CD4-positive, CD25-positive, alpha-beta regulatory T cell (primary cell): ENCODE measurements at places on chromosomes 2 and 18.

GRCh38 chr2:181005809-181006208, 25.4 kb downstream of the UBE2E3 start:
- no peak for DNase-seq
- H3K27me3 ChIP-seq = no peaks in the 10 kb centered on the region
- H3K36me3 ChIP-seq = no peaks in the 10 kb centered on the region
- H3K4me3 ChIP-seq = no peak overlapping the region
- H3K27ac ChIP-seq = no peak overlapping the region

- H3K4me3 ChIP-seq = no peak overlapping the region
- DNase-seq = no peak
- H3K4me1 ChIP-seq = no peaks in the 10 kb centered on the region
- H3K27ac ChIP-seq = no peak overlapping the region
These were observed 10.6 kb upstream of the MALL start for GRCh38 chr2:110126086-110126773.

DNA sequence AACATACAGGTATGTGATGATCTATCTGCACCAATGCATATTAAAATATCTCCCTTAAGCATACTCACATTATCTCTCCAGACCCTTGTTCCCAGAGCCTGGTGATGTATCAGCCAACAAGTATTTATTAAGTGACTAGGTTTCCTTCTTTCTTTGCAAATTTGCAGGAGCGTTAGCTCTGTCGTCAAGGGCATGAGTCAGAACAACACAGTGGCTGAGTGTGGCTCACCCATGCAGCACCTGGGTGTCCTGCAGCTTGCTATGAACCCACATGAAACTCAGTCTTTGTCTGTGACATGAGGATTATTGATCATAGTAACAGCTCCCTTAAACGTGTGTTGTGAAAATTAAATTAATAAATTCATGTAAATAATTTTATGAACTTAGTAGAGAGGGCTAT, 96.6 kb downstream of the PIEZO2 start:
- H3K27ac ChIP-seq = no peak overlapping the region
- no peaks in the 10 kb centered on the region for H3K4me1 ChIP-seq
- no peaks in the 10 kb centered on the region for H3K27me3 ChIP-seq
- no peaks in the 10 kb centered on the region for H3K36me3 ChIP-seq

DNA sequence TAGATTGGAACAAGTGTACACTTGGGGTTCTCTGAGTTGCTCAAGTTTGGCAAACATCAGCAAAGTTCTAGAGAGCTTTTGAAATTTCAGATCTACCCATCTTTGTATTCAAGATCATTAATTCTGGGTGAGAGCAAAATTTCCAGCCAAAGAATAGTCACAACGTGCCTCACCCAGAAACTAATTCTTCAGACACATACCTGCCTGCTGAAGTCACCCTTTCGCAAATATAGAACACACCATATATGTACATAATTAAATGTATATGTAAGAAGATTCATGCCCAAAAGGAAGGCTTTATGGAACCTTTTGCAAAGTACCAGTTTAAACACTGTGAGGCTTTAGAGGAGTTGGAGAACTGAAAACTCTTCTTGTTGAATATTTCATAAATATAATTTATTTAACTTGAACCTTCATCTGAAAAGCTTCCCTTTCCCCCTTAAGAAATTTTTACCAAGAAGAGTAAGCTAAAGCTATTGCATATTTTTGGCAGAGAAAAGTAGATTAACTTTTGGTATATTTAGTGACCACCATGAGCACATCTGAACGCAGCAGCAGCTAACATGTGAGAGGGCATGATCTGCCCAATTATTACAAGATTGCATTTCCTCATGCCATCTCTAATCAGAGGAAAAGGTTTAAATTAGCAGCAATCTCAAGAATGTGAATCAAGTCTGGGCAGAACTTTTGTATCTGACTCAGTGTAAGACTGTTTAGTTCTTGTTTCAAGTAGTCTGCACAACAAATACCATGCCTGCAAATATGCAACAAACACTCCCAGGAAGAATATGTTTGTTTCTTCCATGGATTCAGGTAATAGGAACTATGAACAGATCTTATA, 8.2 kb downstream of the RND3 start:
- no peak for DNase-seq
- no peak overlapping the region for H3K4me3 ChIP-seq
- H3K27ac ChIP-seq = no peak overlapping the region
- no peaks in the 10 kb centered on the region for H3K27me3 ChIP-seq

GRCh38 chr18:76410660-76411417, 84.2 kb downstream of the ZNF516 start:
- H3K36me3 ChIP-seq = no peaks in the 10 kb centered on the region
- DNase-seq = no peak
- H3K4me3 ChIP-seq = no peak overlapping the region

DNA sequence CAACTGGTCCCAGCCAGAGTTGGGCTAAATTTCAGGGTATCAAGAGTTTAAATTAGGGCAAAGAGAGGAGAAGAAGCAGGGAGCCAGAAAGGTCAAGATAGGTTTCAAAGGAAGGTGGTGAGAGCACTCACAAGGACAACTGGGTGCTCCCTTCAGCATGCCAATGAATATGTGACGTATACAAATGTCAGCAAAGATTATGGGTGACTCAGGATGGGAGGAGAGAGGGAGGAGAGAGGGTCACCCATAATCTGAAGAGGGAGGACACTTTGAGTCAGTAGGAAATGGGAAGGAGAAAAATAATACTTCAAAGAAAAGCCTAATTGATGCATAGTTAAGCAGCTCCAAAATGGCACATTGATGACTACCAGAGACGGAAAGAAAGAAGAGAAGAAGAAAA, 53.1 kb upstream of the ABCA12 start:
- no peaks in the 10 kb centered on the region for H3K27me3 ChIP-seq
- no peak for DNase-seq
- H3K36me3 ChIP-seq = no peaks in the 10 kb centered on the region
- H3K4me3 ChIP-seq = no peak overlapping the region

GRCh38 chr2:51424418-51424817, 392.5 kb upstream of the NRXN1 start:
- H3K4me1 ChIP-seq = no peaks in the 10 kb centered on the region
- H3K27me3 ChIP-seq = no peaks in the 10 kb centered on the region
- no peaks in the 10 kb centered on the region for H3K36me3 ChIP-seq
- H3K4me3 ChIP-seq = no peak overlapping the region
- no peak overlapping the region for H3K27ac ChIP-seq
- no peak for DNase-seq

- H3K4me1 ChIP-seq = peaks cover 1% of the 10 kb centered on the region
- no peak overlapping the region for H3K4me3 ChIP-seq
- DNase-seq = no peak
- no peaks in the 10 kb centered on the region for H3K36me3 ChIP-seq
- no peak overlapping the region for H3K27ac ChIP-seq
These were observed 7.2 kb upstream of the PUM2 start for GRCh38 chr2:20357638-20358389.

- peak overlapping the region; percentile 78 for H3K4me3 ChIP-seq
- H3K36me3 ChIP-seq = no peaks in the 10 kb centered on the region
- no peaks in the 10 kb centered on the region for H3K27me3 ChIP-seq
- DNase-seq = no peak
These were observed 17.2 kb downstream of the PCBP1 start for GRCh38 chr2:70104231-70105111.

- H3K27me3 ChIP-seq = no peaks in the 10 kb centered on the region
- H3K27ac ChIP-seq = no peak overlapping the region
- no peaks in the 10 kb centered on the region for H3K36me3 ChIP-seq
These were observed 102.2 kb upstream of the XPO1 start for GRCh38 chr2:61640406-61640805.

DNA sequence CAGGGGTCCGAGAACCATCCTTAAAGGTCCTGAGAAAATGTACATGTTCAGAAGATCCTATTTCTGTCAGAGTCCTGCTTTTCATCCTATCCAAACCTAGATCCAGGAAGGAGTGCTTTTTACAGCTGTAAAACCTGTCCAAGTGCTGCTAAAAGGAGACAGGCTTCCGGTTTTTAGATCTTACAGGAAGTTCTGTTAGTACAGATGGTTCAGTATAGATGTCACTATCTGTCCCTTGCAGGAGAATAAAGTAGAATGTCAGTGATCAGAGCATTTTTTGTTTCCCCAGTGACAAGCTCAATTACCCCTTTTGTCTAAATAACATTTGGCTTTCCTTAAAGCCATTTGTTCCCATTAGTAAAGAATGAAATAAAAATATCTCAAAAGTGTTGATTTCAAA, 98.3 kb downstream of the NRP2 start:
- H3K27ac ChIP-seq = no peak overlapping the region
- no peak for DNase-seq
- peaks cover 6% of the 10 kb centered on the region for H3K27me3 ChIP-seq
- H3K36me3 ChIP-seq = no peaks in the 10 kb centered on the region

DNA sequence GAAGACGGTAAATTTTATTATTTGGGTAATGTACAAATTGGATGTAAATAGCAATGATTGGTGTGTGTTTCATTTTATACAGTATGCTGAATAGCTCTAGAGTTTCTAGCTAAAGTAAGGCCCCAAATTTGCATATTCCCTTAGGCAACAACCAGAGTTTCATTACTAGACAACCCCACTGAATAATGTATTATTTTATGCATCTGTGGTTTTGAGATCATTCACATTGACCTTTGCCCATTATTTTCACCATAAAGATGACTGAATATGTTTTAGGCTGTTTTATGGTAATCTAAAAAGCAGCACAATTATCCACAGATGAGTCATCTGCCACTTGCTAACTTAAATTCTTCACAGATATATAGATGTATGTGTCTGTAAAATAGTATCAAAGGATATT, 44.5 kb upstream of the C2orf74 start:
- H3K27me3 ChIP-seq = no peaks in the 10 kb centered on the region
- DNase-seq = peak; percentile 16
- H3K36me3 ChIP-seq = peaks cover 4% of the 10 kb centered on the region
- H3K27ac ChIP-seq = no peak overlapping the region

GRCh38 chr2:190807886-190808285, 72.7 kb upstream of the GLS start:
- no peaks in the 10 kb centered on the region for H3K27me3 ChIP-seq
- no peak overlapping the region for H3K27ac ChIP-seq
- no peak for DNase-seq
- no peaks in the 10 kb centered on the region for H3K4me1 ChIP-seq
- no peaks in the 10 kb centered on the region for H3K36me3 ChIP-seq

- DNase-seq = no peak
- H3K4me1 ChIP-seq = no peaks in the 10 kb centered on the region
- peaks cover 52% of the 10 kb centered on the region for H3K36me3 ChIP-seq
- no peak overlapping the region for H3K4me3 ChIP-seq
These were observed 78.8 kb upstream of the TTN start for GRCh38 chr2:178886006-178886405.

GRCh38 chr2:67050622-67051021, 346.5 kb upstream of the ETAA1 start:
- no peak overlapping the region for H3K27ac ChIP-seq
- no peak for DNase-seq
- no peaks in the 10 kb centered on the region for H3K36me3 ChIP-seq
- no peaks in the 10 kb centered on the region for H3K4me1 ChIP-seq
- no peak overlapping the region for H3K4me3 ChIP-seq

GRCh38 chr18:76368976-76369375, 126.1 kb downstream of the ZNF516 start:
- H3K4me3 ChIP-seq = no peak overlapping the region
- no peak overlapping the region for H3K27ac ChIP-seq
- no peaks in the 10 kb centered on the region for H3K27me3 ChIP-seq
- H3K4me1 ChIP-seq = peaks cover 2% of the 10 kb centered on the region

GRCh38 chr2:160434254-160434948, 59.2 kb downstream of the RBMS1 start:
- DNase-seq = no peak
- H3K4me3 ChIP-seq = no peak overlapping the region
- no peaks in the 10 kb centered on the region for H3K4me1 ChIP-seq
- no peak overlapping the region for H3K27ac ChIP-seq
- peaks cover 5% of the 10 kb centered on the region for H3K27me3 ChIP-seq

DNA sequence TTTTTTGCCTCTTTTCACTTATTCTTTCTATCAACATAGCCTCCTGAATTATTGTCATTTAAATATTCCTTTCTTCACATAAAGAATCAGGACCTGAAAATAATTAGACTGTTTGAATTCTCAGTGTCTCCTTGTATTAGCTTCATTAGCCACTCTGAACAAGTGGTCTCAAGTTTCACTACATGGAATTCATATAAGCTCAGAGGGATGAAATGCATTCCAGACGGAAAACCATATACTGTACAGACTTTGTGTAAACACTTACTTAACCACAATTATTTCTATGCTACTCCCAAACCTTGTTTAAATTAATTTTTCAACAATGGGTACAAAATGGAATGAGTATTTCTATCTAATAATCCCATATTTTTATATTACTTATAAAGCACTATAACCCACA, 53.4 kb downstream of the CHN1 start:
- no peak overlapping the region for H3K4me3 ChIP-seq
- peaks cover 5% of the 10 kb centered on the region for H3K27me3 ChIP-seq
- no peak for DNase-seq
- no peaks in the 10 kb centered on the region for H3K4me1 ChIP-seq

GRCh38 chr2:139217641-139218040, 437.5 kb upstream of the NXPH2 start:
- no peaks in the 10 kb centered on the region for H3K4me1 ChIP-seq
- H3K4me3 ChIP-seq = no peak overlapping the region

- H3K4me1 ChIP-seq = peaks cover 22% of the 10 kb centered on the region
- no peaks in the 10 kb centered on the region for H3K36me3 ChIP-seq
- no peak overlapping the region for H3K27ac ChIP-seq
- no peak for DNase-seq
- H3K4me3 ChIP-seq = no peak overlapping the region
These were observed 93.7 kb downstream of the RBMS1 start for GRCh38 chr2:160399880-160400279.

GRCh38 chr2:16361261-16361995, 304.2 kb downstream of the CYRIA start:
- no peak for DNase-seq
- no peaks in the 10 kb centered on the region for H3K36me3 ChIP-seq
- H3K27ac ChIP-seq = no peak overlapping the region
- H3K4me3 ChIP-seq = no peak overlapping the region

- H3K27me3 ChIP-seq = peaks cover 2% of the 10 kb centered on the region
- no peak overlapping the region for H3K27ac ChIP-seq
- no peaks in the 10 kb centered on the region for H3K4me1 ChIP-seq
- H3K4me3 ChIP-seq = no peak overlapping the region
- no peak for DNase-seq
These were observed 310.3 kb upstream of the GYPC start for GRCh38 chr2:126345691-126346090.

- H3K27ac ChIP-seq = no peak overlapping the region
- no peaks in the 10 kb centered on the region for H3K27me3 ChIP-seq
- no peaks in the 10 kb centered on the region for H3K4me1 ChIP-seq
- no peak overlapping the region for H3K4me3 ChIP-seq
- DNase-seq = no peak
These were observed 1.3 kb downstream of the KIAA2012 start for GRCh38 chr2:202074324-202074723.

GRCh38 chr18:47163241-47163640, 12.9 kb downstream of the IER3IP1 start:
- no peaks in the 10 kb centered on the region for H3K27me3 ChIP-seq
- H3K27ac ChIP-seq = no peak overlapping the region
- H3K36me3 ChIP-seq = no peaks in the 10 kb centered on the region
- H3K4me1 ChIP-seq = no peaks in the 10 kb centered on the region
- H3K4me3 ChIP-seq = peak overlapping the region; percentile 21
- DNase-seq = no peak
